ENCODE measurements at places on chromosomes 12 and 14.

DNA sequence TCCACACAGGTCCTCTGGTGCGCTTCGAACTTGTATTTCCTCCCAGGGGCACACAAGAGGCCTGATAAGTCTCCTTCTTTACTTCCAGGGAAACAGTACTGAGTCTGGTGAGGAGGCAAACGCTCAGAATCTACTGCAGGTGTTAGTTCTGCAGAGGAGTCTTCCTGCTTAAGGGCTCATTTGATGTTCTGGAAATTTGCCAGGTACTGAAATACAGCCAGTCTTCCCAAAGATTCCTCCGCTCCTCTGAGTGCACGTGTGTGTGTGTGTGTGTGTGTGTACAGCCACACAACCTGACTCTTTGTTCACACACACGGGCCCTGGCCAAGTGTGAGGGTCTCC, 92.0 kb downstream of the FBXL14 start:
- DNase-seq: no peak

DNA sequence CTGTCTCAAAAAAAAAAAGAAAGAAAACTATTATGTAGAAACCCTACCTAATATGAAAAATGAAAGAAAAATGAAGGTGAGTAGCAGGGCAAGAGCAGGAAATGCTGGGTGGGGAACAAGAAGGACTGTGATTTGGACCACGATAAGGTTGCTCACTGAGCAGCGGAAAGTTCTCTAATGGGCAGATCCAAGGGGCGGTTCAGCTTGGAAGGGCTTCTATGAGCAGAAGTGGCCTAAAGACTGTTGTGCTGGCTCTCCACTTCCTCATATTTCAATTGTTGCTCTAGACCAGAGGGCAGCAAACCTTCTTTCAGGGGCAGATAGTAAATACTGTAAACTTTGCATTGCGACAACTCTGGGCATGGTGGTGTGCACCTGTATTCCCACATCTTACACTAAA, 16.3 kb upstream of the NFYB start:
- no peak for DNase-seq

GRCh38 chr14:21923820-21924219, 250.2 kb upstream of the OR4E1 start:
- DNase-seq: peak; percentile 24

GRCh38 chr12:6016756-6017155, 71.7 kb upstream of the ANO2 start:
- no peak for DNase-seq

DNA sequence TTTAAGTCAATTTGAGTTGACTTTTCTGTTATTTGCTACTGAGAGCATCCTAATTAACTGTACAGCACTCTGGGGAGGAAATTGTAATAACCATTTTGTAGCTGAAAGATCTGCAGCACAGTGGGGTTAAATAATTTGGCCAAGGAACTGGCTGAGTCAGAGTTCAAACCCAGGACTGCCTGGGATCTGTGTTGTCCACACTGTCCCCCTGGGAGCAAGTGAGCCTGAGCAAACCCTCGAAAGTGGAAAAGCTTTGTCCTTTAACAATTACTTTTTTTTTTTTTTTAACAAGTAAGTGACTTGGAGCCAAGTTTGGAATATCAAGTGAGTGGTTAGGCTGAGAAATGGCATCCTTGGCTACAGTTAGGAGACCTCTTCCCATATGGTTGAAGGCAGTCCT, 247.2 kb upstream of the CCDC196 start:
- DNase-seq: no peak

- no peak for DNase-seq
Observed at GRCh38 chr12:126069549-126070165, 1004.4 kb downstream of the AACS start.

DNA sequence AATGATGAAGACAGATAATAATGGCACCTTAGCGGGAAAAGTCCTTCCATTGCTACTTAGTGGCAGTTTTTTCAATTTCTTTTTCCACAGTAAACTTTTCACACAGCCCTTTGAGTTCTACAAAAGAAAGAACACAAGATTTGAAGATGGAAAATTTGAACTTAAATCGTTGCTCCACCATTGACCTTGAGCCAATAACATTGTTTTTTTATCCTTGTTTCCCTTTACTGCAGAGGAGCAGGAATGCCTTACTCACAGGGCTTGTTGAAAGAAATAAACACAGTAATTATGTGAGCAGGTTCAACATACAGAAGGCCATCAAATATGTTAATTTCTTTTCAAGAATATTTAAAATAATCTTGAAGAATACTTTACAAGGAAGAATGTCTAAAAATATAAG, 181.5 kb upstream of the KRR1 start:
- DNase-seq: no peak

All from stimulated activated CD8-positive, alpha-beta memory T cell treated with anti-CD3 and anti-CD28 coated beads, Interleukin-2, amount 100 ng/mL, for 1 hour (primary cell).